ENCODE measurements at places on chromosomes 7 and 10.

DNA sequence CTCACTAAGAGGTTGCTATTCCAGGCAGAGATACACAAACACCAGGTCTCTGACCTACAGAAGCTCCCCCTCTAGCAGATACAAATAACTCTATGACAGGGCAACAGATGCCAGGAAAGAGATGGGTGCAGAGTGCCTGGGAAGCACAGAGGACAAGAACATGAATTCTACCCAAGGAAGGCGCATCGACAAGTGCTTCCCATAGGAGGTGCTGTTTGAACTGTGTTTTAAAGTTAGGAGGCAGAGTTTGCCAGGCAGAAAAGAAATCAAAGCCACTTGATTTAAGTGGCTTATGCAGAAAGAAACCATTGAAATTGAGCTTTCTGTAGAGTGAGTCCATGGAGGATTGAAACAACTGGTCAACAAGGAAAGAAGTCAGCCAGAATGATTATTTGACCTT is 35.3 kb upstream of the EGR2 start:
- no peak for DNase-seq

GRCh38 chr7:94394437-94395140 is at the start of gene COL1A2:
Gene COL1A2, plus strand, starts transcription at chr7:94394895. Its CDS starts 137 bp downstream, at chr7:94395032.
- DNase-seq, result no peak

GRCh38 chr10:93462881-93463280 is 19.3 kb downstream of the MYOF start:
- no peak for DNase-seq

DNA sequence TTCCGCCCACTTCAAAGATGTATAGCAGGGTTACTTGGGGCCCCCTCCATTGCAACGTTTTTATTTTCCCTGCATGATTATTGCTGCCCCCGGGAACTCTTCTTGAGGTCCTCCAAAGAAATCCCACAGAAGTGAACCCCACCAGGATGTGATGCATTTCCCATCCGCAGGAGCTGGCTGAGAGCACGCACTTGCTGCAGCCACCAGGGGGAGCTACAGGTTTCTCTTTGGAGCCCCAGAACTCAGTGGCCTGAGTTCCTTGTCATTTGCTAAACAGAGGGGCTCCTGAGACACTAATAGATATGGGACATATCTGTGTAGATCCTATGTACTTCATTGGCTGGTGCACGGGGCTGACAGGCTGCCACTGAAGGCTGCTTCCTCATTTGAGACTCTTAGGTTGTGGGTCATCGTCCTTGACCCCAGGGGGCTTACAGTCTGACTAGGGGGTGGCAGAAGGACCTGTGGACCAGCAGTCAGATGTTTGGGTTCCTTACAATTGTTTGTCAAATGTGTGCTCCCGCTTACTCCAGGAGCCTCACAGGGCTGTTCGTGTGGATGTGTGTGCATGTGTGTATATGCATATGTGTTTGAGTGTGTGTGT is 52.3 kb upstream of the ENO4 start:
- DNase-seq, result peak; percentile 63
